ENCODE measurements at places on chromosomes 3 and 15.
A peak's percentile ranks its signal among the peaks of the same experiment; 100 is the strongest.

DNA sequence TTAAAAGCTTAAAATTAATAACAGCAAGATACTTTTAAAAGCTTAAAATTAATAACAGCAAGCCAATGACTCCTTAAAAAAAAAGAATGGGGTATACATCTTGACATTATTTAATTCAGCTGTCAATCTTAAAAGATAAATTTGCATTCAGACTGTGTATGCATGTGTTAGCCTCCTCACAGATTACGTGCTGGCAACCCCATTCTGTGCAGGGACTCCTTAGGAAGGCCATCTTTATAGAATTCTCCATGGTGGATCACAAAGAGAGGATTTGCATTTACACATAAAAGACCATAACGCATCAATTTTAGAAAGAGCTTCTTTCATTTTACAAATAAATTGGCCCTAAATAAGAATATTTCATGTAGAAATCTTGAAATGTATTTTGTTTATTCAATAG, 87.2 kb downstream of the B3GALNT1 start:
- DNase-seq, result no peak

DNA sequence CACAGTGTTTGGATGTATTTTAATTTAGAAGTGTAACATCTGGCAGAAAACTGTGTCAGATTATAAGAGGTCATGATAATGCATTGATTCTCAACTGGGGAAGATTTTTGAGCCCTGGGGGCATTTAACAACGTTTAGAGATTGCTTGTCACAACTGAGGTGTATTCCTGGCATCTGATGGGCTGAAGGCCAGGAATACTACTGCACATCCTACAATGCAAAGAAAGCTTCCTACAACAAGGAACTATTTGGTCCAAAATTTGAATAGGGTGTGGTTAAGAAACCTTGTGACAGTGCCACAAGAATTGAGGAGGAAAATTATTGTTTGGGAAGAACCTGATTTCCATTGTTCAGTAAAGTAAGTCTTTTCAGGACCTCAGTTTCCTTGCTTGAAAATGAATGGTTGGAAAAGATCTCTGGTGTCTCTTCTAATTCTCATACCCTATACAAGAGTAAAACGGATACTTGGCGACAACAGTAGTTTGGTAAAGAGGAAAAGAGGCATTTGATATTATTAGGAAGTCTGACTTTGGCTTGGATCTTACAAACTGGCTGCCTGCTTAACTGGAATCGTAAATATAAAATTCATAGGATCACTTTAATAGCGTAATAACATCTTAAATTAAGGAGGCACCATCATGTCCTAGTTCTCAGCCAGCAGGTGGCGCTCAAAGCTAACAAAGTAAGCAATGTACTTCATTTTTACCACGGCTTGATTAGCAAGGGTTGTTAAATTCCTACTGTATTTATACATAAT, 4.3 kb downstream of the DAZL start:
- peak; percentile 68 for DNase-seq

- no peak for DNase-seq
Measured at GRCh38 chr3:17928502-17929145, 186.2 kb upstream of the TBC1D5 start.

GRCh38 chr3:29329986-29330890, 49.4 kb downstream of the RBMS3 start:
- DNase-seq, result no peak

All from stimulated activated CD8-positive, alpha-beta memory T cell treated with anti-CD3 and anti-CD28 coated beads, Interleukin-4, amount 100 ng/mL, for 24 hours (primary cell).